ENCODE measurements at places on chromosomes 3 and 15.

DNA sequence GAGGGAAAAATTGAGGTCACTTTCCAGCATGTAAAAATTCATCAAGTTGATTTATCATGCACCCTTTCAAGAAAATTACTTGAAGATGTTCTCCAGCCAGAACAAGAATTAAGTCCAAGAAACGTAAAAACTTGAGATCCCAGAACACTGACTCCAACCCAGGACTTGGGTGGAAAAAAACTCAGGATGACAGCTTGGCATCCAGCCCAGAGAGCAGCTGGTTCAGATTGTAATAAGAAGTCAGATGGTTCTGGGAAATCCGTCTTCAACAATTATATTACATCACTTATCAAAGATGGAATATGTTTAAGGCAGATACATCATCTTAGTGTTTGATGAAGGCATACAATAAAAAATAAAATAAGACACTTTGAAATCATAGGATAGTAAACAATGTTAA lies 23.0 kb upstream of the DNAJC13 start:
- no peaks in the 10 kb centered on the region for H3K4me1 ChIP-seq
- H3K4me3 ChIP-seq, result no peak overlapping the region
- H3K27me3 ChIP-seq, result no peaks in the 10 kb centered on the region
- DNase-seq, result no peak

DNA sequence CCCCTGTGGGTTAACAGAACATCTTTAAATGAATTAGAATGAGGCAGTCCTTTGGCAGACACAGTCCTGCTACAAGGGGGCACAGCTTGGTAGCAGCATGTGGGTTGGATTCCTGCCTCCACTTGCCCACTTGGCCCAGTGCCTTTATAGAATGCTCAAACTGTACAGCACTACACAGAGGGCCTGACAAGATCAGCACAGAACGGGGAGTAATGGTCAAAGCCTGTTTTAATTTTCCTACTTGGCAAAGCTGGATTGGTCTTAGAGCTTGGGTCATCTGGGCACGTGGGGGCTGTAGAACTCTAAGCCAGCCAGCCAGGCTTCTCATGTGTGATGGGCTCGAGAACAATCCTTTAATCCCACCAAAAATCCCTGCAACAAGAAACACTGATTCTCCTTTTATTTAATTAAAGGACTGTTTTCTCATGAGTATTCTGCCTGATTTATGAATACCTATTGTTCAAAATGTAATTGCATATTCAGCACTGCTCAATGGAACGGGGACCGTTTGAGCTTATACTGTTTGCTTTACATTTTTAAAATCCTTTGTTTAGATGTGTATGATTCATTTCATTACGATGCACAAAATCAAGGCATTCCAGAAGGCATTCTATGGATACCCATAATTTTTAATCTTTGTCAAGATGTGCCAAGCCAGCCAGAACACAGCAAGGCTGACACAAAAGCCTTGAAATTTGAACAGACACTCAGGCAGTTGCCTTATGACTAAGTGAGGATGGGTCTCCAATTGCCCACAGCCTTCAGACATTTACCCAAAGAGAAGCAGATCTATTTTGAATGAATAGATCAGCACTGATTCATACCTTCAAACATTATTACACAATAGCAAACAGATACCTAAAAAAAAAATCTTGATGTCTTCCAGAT lies 249.3 kb upstream of the TGFBR2 start:
- DNase-seq, result no peak
- H3K36me3 ChIP-seq, result no peaks in the 10 kb centered on the region
- no peak overlapping the region for H3K4me3 ChIP-seq

- no peak for DNase-seq
- H3K27ac ChIP-seq, result no peak overlapping the region
- H3K27me3 ChIP-seq, result no peaks in the 10 kb centered on the region
- H3K4me1 ChIP-seq, result peaks cover 9% of the 10 kb centered on the region
- no peak overlapping the region for H3K4me3 ChIP-seq
Observed at GRCh38 chr3:81744366-81744765, 17.1 kb downstream of the GBE1 start.

GRCh38 chr15:71757741-71758530 lies 52.4 kb upstream of the NR2E3 start:
- no peaks in the 10 kb centered on the region for H3K4me1 ChIP-seq
- no peak overlapping the region for H3K4me3 ChIP-seq

DNA sequence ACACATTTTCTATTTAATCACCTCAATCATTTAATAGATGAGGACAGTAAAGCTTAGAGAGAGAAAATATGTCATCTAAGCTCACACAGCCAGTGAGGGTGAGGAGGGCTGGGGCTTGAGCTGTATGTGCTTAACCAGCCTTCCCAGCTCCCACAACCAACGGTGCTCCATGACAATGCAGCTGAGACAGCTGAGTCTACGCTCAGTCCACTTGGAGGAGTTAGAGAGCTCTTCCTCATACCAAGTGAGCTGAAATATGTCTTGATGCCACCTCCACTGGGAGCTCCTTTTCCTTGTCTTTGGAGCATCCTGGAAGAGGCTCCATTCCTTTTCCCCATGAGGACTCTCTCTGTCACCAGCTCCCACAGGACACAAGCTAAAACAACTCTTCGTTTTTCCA lies 9.3 kb downstream of the HOMER2 start:
- H3K4me1 ChIP-seq, result no peaks in the 10 kb centered on the region
- no peak overlapping the region for H3K4me3 ChIP-seq
- no peak overlapping the region for H3K27ac ChIP-seq
- no peaks in the 10 kb centered on the region for H3K36me3 ChIP-seq

- H3K27me3 ChIP-seq, result no peaks in the 10 kb centered on the region
- no peaks in the 10 kb centered on the region for H3K36me3 ChIP-seq
- no peaks in the 10 kb centered on the region for H3K4me1 ChIP-seq
Observed at GRCh38 chr3:27658741-27659140, 63.4 kb downstream of the EOMES start.

GRCh38 chr3:125132815-125133214 lies 77.0 kb upstream of the HEG1 start:
- DNase-seq, result no peak
- H3K4me1 ChIP-seq, result peaks cover 3% of the 10 kb centered on the region
- peaks cover 3% of the 10 kb centered on the region for H3K36me3 ChIP-seq
- H3K27ac ChIP-seq, result no peak overlapping the region

Data from progenitor cell of endocrine pancreas (in vitro differentiated cells).